Left renal pelvis (tissue), 4 donors: ENCODE measurements at places on chromosomes 3 and 15.
A peak's percentile ranks its signal among the peaks of the same experiment; 100 is the strongest.

DNA sequence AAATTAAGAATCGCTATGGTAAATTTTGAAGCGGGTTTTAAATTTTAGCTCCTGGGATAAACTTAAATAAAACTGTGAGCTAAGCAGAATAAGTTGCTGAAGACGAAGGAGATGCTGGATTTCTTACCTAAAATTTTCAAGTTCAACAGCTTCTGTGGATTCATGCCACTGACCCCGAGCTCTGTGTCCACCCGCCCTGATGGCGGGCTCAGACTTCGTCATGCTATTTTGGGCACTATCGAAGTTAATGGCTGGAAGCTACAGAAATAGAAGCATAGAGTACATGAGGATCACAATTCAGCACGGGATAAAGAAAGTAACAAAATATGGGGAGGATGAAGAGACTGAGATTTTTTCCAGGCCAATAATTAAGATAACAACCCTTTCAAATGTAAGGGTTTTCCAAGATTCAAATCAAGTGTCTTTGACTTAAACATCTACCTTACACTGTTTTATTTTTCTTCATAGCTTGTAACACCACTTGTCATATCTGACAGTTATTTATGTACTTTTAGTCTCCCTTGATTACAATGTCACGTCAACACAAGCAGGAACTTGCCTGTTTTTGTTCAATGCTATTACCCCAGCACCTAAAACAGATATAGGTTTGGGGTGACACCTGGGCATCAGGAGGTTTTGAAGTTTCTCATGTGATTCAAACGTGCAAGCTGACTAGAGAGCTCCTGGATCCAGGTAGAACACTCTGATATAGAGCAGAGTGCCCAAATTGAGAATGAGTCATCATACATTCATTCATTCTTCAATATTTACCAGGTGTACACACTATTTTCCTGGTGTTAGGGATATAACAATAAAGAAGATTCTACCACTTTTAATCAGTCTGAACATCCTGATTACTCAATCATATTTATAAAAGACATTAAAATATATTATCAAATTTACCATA lies 23.0 kb downstream of the NEK10 start:
- no peak for DNase-seq

GRCh38 chr3:114144909-114145688 lies 33.8 kb downstream of the DRD3 start:
- DNase-seq = no peak

DNA sequence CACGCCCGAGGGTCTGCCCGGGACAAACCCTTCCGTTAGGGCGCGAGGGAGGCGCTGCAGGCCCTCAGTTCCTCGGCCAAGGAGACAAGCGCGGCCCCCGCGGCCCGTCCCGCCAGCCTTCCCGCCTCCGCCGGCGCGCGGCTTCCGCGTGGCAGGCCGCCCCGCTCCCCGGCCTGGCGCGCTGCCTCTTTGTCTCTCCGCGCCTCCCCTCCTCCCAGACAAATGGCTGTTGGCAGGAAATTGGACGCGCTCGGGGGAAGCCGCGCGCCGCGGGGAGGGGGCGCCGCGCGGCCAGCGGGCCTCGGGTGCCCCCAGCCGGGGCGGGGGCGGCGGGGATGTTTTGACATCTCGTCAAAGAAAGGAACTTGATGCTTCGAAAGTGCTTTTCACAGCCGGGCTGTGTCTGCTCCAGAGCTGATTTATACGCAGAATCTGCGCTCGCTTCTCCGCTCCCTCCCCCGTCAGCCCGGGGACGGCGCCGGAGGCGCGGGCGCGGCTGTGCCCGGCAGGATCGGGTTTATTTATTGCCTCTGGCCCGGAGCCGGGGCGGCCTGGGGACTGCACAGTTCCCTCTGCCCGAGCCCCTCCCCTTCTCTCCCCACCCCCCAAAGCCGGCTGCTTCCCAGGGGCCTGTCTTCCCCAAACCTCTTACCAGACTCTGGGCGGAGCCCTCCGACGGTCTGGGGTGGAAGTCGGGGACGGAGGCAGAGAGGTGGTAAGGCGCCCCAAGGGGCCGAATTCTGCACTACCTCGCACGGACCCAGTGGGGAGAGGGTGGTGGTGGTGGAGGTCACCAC lies 20.7 kb downstream of the SHF start:
- DNase-seq = peak; percentile 60

GRCh38 chr15:42384597-42384996 lies 25.3 kb downstream of the CAPN3 start:
- no peak for DNase-seq

GRCh38 chr15:72306211-72306785 lies 13.7 kb downstream of the CELF6 start:
- no peak for DNase-seq

GRCh38 chr15:25243800-25244097 lies 195.1 kb downstream of the UBE3A start:
- DNase-seq = no peak

DNA sequence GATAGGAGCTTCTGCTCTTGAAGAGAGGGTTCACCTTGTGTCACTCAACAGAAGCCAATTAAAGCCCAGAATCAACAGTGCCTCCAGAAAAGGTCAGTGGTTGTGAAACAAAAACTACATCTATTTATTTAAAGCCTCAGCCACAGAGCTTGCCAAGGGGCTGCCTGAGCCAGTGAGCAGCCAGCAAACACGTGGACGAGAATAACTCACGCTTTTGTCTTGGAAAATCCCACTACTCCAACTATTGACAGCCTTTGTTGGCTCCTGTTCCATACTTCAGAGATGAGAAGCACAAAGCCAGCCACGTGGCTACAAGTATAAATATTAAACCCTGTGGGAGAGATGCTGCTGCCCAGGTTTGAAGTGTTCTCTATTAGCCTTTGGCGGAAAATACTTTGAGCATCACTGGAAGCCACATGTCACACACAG lies 10.3 kb downstream of the GPR156 start:
- no peak for DNase-seq

GRCh38 chr3:123872621-123873020 lies 11.5 kb downstream of the MYLK start:
- no peak for DNase-seq

GRCh38 chr3:127940116-127940515 lies 25.1 kb downstream of the KBTBD12 start:
- no peak for DNase-seq

DNA sequence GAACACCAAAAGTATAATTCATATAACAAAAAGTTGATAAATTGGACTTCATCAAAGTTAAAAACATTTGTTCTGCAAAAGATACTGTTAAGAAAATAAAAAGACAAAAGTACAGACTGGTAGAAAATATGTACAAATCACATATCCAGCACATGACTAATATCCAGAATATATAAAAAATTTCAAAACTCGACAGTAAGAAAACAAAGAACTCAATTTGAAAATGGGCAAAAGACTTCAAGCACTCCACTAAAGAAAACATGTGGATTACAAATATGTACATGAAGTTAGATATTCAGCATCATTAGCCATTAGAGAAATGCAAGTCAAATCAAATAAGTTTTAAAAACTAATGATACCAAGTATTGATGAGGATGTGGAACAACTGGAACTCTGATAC lies 6.7 kb downstream of the GK5 start:
- DNase-seq = no peak

GRCh38 chr3:71551311-71551919 lies 32.1 kb downstream of the FOXP1 start:
- DNase-seq = no peak

- no peak for DNase-seq
These were observed 191.6 kb upstream of the TOPAZ1 start for GRCh38 chr3:44050101-44050500.

DNA sequence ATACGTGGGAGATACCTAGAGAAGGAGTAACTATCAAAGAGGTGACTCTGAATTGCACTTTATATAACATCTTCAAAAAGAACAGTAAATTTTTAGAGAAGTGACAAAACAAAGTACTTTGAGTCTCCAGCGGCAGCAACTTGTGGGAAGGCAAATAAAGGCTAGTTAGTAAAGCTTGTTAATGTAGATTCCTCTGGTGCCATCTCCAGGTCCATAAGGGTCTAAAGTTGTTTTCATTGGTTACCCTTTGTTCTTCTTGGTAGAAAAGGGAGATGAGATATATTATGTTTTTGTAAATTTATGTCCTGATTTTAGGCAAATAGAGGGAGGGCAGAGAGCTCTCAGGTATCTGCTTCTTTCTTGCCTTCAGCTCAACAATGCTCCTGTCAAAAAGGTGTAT lies 161.6 kb downstream of the MYRIP start:
- no peak for DNase-seq

GRCh38 chr15:89646416-89647141 lies 8.7 kb downstream of the KIF7 start:
- DNase-seq = no peak

- DNase-seq = no peak
These were observed 8.5 kb downstream of the WDR53 start for GRCh38 chr3:196559826-196560225.

GRCh38 chr15:55789066-55789660 lies 46.2 kb upstream of the PRTG start:
- DNase-seq = no peak

- DNase-seq = no peak
These were observed 54.9 kb downstream of the CYP11A1 start for GRCh38 chr15:74312445-74313007.

DNA sequence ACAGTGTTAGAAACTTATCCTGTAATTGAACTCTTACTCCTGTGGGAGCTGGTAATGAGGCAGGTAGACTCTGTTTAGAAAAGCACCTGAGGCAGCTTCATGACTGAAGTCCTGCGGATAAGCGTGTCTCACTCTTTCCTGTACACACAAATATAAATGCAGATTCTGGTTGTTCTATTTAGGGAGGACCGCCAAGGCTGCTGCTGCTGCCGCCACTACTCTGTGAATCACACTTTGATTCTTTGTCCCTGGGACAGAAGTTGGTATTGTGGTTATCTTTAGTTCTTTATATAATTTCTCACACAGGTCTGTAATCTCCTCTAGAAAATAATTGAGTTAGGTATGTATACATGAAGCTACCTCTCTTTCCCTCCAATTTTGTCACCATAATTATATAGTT lies 3.6 kb downstream of the LSAMP start:
- DNase-seq = no peak

GRCh38 chr3:8793242-8793641 lies 23.8 kb upstream of the OXTR start:
- no peak for DNase-seq

DNA sequence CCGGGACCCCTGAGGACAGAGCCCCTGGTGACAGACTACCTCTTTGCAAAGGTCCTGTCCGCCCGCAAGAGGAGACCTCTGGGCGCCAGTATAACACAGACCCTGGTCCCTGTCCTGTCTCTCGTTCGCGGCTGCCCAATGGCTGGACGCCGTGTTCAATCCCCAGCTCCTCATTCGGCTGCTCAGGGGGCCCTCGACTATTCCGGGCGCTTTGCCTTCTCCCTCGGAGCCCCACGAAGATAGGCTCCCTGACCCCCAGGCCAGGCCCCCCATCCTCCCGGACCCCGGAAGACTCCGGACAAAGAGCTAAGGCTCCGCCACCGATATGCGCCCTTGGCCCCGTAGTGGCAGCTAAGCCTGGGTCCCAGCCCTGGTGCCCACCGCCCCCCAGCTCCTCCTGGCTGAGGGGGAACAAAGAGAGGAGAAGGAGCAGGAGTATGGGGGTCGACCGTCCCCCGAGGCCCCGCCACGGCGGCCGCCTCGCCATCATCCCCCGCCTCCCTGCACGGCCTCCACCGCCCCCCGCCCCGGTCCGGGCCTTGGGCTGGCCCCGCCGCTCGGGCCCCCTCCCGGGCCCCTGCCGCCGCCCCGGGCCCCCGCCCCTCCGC lies 437 bp downstream of the CELSR3 start:
- no peak for DNase-seq

DNA sequence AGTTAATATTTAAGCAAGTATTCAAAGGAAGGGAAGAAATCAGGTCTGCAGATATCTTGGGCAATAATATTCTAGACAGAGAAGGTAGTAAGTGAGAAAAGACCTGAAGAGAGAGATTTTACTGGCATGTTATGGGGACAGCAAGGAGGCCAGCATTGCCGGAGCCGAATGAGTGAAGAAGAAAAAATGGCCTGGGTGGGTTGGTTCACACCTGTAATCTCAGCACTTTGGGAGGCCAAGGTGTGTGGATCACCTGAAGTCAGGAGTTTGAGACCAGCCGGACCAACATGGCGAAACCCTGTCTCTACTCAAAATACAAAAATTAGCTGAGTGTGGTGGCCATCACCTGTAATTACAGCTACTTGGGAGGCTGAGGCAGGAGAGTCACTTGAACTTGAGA lies 164.7 kb downstream of the VGLL3 start:
- DNase-seq = no peak

DNA sequence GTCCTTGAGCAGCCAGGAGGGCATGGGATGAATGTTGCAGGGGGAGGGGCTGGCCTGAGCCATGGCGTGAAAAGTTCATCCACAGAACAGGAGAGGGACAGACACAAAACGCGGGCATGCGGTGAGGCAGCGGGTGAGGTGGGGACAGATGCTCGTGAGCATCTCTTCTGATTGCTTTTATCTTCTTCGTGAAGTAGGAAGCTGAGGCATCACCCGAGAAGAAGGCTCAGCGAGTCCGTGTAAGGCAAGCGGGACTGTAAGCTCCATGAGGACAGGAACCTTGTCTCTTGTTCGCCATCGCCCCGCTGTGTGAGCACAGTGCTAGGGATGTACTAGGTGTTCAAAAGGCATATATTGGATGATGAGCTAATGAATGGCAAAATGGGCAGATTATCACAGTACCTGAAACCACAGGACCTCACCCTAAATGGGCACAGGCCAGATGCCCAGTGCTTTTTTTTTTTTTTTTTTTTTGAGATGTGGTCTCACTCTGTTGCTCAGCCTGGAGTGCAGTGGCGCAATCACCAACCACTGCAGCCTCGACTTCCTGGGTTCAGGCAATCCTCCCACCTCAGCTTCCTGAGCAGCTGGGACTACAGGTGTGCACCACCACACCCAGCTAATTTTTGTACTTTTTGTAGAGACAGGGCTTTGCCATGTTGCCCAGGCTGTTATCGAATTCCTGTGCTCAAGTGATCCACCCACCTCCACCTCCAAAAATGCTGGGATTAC lies 46.8 kb downstream of the CPN2 start:
- no peak for DNase-seq

DNA sequence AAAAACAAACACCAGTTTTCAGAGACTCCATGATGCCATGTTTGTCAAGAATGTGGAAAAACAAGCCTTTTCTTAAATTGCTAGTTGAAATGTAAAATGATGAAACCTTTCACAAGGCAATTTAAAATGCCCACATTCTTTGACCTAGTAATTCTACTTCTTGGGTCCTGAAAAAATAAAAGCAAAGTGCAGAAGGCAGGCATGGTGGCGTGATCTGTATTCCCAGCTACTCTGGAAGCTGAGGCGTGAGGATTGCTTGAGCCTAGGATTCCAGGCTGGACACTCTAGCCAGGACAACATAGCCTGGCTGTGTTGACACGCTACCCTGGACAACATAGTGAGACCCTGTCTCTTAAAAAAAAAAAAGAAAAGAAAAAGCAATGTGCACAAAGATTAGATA lies 4.3 kb upstream of the MORF4L1 start:
- no peak for DNase-seq

DNA sequence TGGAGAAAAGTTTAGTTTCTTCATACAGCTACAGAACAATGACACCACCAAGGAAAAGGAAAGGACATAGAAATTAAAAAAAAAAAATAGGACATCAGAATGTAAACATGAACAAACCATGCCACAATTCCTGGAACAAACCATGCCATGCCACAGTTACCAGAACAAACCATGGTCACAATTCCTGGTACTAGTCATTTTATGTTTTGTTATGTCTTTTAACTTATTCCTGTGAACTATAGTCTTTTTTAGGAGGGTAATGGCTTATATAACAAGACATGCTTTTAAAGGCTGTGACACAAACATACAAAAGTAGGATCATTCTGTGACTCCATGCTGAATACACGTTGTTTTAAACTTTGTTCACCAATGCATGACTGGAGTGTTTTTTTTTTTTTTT lies 42.8 kb downstream of the CD47 start:
- no peak for DNase-seq
